ENCODE measurements at places on chromosomes 12 and 14. TPM values are rescaled to one million over a fixed set of nuclear protein-coding genes. Genes with fewer than 3 reads are reported as not detected.

The CLEC2B gene
- 13.1 TPM for total RNA-seq

The CAPZA3 gene
- not detected for total RNA-seq

The MCRS1 gene
- 77.1 TPM for total RNA-seq

The WNT1 gene
- 0.24 TPM for total RNA-seq

The SLC38A4 gene
- total RNA-seq, result not detected

The GLI1 gene
- 2.5 TPM for total RNA-seq

DNA sequence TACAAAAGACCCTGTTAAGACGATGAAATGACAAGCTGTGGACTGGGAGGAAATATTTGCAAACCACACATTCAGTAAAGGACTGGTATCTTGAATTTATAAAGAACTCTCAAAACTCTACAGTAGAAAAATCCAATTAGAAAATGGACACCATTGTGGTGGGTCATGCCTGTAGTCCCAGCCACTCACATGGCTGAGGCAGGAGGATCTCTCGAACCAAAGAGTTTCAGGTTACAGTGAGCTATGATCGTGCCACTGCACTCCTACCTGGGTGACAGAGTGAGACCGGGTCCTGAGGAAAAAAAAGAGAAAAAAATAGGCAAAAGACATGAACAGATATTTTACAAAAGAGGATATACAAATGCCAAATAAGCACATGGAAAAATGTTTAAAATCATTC, 41.9 kb downstream of the TTC6 start:
- DNase-seq, result no peak

GRCh38 chr12:91618281-91618680, 435.7 kb upstream of the DCN start:
- no peak for DNase-seq

DNA sequence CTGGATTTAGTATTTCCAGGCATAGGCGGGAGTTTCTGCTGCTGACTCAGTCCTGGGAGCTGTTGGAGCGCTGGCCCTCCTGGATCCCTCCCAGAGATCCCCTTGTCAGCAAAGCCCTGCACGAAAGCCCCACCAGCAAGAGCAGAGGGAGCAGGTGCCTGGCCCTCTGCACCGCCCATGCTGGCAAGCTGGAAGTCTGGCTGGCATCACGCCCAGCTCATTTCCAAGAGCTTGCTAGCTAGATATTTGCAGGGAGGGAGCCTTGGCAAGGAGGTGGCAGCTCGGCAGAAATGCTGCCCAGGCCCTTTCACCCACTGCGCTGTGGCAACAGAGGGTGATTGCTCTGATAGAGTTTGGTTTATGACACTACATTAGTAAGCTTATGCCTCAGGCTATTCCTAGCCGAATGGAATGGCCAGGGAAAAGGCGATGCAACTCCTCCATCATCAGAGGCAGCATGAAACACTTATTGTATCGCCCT, 193.9 kb downstream of the EMP1 start:
- no peak for DNase-seq

- no peak for DNase-seq
These were observed 77.5 kb upstream of the ATP2A2 start for GRCh38 chr12:110203546-110203945.

- DNase-seq, result no peak
These were observed 166.7 kb upstream of the HIF1A start for GRCh38 chr14:61528591-61529021.

DNA sequence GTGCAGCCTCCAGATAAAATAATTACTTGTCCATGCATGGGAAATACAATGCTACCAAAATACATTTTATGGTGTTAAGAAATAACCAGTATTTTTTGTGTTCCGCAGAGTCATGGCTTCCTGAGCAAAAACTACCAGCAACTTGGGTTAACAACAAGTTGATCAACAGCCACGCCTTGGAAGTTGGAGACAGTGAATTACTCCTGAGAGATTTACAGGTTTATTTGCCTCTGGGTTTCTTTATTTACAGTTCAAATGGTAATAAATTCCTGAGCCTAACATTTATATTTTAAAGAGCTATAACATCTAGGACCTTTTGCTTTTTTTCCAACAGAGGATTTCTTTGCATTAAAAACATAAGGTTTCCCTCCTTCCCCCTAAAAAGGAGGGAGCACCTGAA, 194.0 kb downstream of the IPO8 start:
- no peak for DNase-seq

GRCh38 chr14:85344847-85345570, 184.9 kb upstream of the FLRT2 start:
- DNase-seq, result no peak

GRCh38 chr14:64956697-64957406, 14.3 kb upstream of the GPX2 start:
- no peak for DNase-seq

GRCh38 chr12:119014368-119014767, 33.0 kb downstream of the SRRM4 start:
- no peak for DNase-seq

GRCh38 chr12:53190108-53190729, 9.5 kb upstream of the CSAD start:
- no peak for DNase-seq

DNA sequence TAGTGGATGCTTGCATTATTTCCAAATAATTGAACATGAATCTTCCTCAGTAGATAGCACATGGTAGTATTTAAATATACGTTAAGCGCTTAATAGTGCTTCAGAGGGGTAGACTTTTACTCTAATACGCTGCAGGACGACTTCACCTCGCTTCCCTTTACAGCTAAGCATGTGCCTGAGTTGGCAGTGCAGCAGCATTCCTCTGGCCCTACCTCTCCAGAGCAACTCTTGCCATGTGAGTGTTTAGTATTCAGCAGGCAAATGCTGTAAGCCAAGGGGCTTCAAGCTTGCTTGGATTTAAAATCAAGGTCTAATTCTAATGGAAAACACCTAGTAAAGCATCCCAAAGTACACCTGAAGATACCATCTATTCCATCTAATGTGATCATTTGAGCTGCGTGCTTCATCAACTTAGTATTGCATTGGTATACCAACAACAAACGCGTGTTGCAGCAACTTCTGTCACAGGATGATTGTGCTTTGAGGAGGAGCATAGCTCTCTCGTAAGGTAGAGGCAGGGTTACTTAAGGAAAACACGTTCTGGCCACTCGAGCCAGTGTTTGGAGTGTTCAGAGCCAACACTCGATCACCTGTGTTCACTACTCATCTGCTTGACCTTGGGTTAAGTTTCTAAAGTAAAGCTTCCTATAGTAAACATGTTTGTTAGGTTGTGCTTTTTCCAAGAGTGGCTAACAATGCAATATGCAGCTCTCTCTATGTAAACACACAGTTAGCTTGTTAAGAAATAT, 60.6 kb downstream of the PIWIL1 start:
- DNase-seq, result no peak

DNA sequence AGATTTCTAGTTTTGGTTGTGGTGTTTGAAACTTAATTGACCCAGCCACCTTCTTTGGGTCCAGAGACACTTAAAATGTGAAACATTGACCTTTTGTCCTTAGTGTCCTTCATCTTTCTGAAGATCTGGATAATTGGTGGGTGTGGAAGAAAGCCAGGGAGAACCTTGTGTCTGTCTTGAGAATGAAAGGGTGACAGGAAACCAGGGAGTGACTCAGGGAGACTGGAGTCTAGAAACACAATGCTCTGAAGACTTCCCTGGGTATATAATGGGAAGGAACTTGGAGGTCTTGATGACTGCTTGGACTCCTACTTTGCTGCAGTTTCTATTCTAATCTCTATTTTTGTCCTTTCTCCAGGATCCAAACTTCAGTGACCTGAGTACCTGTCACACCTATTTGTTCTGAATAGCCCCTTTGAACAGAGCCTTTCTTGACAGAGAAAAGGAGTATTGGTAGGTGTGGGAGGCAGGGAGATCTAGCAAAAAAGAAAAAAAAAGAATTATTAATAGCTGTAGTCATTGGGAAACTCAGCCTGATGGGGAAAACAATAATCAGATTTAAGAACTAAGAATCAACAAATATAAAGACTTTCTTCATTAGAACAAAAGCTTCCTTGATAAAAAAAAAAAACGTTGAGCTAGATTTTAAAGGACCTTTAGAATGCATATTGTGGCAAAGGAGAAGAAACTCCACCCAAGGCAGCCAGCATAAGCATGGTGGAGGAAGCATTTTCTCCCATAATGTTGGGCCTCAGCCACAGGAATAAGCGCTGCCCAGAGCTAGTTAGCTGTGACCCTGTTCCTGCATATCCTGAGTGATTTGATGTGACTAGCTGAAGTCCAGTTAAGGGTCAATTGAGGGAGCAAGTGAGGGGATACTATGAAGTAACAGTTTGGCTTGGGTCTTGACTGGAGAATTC, 77.9 kb upstream of the HOXC13 start:
- no peak for DNase-seq

GRCh38 chr14:100030452-100031153, 34.6 kb upstream of the EVL start:
- no peak for DNase-seq

DNA sequence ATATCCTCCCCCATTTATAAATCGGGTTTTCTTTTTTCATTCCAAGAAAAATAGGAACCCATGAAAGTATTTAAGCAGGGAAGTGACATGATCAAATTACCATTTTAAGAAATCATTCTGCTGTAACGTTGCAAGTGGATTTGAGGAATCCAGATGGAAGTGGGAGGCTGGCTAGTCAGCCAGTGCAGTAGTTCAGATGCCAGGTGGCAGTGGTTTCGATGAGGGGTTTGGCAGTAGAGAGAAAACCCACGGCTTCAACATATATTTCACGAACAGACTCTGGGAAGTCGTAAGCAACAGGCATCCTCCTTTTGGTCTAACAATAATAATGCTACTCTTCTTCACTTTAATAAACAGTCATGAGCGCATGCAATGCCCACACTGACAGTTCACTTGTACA, 25.0 kb downstream of the PDZRN4 start:
- DNase-seq, result no peak

GRCh38 chr12:123468786-123469185, 10.8 kb downstream of the SNRNP35 start:
- no peak for DNase-seq

DNA sequence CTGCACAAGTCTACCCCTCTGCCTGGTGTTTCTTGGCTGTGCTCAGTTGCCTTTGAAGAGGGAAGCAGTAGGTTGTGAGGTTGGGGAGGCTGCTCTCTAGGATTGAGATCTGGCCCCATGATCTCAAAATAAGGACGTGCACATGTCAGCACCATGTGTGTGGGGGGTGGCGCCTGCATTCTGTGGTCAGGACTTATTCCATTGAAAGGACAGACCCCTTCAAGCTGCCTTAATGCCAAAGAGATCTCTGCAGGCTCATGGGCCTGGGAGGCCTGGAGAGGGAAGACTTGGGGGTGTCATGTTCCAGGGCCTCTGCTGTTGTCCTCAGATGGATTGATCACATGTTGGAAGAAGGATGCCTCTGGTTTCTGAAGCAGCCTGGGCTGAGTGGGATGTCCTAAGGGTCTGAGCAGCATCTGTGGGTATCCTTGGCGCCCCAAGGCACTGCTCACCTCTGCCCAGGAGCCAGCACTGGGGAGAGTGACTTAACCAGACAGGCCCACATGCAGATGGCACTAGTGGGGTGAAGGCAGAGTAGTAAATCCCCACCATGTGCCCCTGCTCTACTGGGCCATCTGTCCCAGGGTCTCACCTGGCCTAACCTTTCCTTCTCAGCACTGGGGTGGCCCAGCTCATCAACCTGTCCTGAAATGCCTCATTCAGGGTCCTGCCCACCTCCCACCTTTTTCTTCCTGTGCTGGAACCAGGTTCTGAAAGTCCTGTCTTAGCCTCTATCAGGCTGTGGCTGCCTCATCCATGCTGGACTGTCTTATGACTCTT, 118.9 kb downstream of the ADGRD1 start:
- no peak for DNase-seq

DNA sequence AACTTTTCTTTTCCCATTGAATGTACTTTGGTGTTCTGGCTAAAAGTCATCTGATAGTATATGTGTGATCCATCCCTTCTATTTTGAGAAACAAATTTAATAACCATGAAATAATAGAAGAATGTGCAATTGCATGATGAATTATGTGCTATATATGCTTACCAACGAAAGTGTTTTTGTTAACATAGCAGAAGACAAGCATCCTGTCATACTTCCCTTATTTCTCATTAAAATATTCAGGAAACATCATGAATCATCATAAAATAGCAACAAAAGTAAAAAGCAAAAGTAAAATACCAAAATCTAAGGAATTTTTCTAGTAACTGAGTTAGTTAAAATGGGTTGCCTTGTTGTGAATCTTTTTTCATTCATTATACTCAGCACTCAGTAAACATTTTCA, 409.0 kb upstream of the PDE3A start:
- no peak for DNase-seq

- no peak for DNase-seq
These were observed 189.1 kb upstream of the PELI2 start for GRCh38 chr14:55929136-55929535.

GRCh38 chr12:53944907-53945847, 6.5 kb downstream of the HOXC13 start:
- no peak for DNase-seq

GRCh38 chr12:76878099-76878898, 520 bp downstream of the CSRP2 start:
- DNase-seq, result no peak

GRCh38 chr14:95696741-95697140, 10.5 kb downstream of the TCL1B start:
- no peak for DNase-seq

Data from activated T-helper 1 cell treated with anti-CD3 and anti-CD28 coated beads, Interleukin-12 subunit alpha, Interleukin-12 subunit beta, Interleukin-2, Interleukin-4 antibody, amounts not matched to agents 30 ng/mL and 10 ng/mL and 1 ng/mL, durations not matched to agents 14 hours and 24 hours and 36 hours (primary cell).